ENCODE measurements at places on chromosomes 11 and 22.
A peak's percentile ranks its signal among the peaks of the same experiment; 100 is the strongest.

- peak; percentile 55 for DNase-seq
Measured at GRCh38 chr11:6022956-6023355, 7.6 kb downstream of the OR56A1 start.

- no peak for DNase-seq
Measured at GRCh38 chr11:109859045-109859724, 234.0 kb upstream of the ZC3H12C start.

DNA sequence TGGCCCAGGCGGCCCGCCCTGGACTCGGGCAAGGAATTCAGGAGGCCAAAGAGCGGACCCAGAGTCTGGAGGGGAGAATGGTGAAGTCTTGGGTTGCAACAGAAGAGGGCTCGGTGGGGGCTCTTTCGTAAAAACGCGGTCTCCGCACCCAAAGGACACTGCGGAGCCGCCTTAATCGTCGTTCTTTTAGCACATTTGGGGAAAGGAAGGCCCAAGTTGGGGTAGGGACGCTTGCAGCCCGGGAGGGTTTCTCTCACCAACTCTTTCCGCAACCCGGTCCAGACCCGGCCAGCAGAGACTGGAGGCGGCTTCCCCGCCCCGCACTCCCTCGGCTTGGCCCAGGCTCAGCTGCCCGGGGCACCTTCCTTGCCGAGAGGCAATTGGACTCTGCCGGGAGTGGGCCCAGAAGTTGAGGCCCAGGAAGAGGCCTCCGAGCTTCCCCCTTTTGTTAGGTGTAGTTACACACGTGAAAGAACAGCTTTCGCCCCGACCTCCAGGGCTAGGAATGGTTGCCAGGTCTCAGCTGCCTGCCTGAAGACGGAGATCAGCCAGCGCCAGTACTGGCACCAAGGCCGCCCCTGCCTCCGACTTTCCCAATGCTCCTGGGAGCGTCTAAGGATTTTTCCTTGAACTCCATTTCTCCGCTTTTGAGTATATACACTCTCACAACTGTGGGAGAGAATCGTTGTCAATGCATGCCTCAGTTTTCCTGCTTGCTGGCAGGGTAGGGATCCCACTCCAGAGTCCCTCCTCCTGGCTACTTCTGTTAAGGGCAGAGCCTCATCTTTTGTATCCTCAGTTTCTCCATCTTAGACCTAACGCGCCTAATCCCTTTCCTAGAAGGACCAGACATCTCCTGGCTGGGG lies 3.7 kb downstream of the ALX4 start:
- DNase-seq = no peak

DNA sequence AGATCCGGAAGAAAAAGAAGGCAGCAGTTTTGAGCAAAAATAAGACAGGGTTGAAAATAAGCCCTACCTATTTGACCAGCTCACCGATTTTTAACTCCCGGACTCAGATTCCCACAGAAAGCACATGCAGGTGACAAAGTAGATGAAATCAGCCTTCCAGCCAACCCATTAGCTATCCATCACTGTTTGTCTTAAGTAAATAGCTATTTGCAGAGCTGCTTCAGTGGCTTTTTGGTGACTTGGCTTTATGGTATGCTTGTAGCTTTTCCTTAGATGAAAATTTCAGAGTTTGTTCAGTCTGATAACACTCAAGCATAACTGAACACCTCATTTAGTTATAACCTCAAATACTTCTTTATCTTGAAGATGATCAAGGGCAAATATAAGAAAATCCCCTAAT lies 192.6 kb downstream of the HIPK3 start:
- DNase-seq = no peak

DNA sequence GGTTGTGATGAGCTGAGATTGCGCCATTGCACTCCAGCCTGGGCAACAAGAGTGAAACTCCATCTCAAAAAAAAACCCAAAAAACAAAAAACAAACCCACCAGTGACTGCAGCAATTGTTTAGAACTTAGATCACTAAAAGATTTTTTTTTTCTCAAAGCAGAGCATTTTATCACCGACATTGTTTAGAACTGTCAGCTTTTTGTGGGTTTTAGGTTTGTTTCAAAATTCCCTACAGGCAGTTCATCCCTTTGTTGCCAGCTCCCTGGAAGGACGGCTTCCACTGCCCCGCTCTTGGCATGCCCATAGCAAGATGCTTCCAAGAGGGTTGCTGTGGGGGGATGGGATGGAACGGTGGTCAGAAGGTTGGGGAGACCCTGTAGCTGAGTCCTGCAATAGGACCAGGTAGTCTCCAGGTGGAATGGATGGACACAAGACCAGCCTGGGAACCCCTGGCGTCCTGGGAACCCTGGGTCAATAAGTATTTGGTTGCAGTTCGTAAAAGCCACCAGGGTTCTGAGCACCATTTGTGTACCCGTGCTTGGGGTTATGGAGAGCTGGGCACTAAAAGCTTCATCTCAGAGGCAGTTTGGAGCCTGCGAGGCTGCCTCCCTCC lies 46.7 kb downstream of the TSPAN18 start:
- DNase-seq = no peak

DNA sequence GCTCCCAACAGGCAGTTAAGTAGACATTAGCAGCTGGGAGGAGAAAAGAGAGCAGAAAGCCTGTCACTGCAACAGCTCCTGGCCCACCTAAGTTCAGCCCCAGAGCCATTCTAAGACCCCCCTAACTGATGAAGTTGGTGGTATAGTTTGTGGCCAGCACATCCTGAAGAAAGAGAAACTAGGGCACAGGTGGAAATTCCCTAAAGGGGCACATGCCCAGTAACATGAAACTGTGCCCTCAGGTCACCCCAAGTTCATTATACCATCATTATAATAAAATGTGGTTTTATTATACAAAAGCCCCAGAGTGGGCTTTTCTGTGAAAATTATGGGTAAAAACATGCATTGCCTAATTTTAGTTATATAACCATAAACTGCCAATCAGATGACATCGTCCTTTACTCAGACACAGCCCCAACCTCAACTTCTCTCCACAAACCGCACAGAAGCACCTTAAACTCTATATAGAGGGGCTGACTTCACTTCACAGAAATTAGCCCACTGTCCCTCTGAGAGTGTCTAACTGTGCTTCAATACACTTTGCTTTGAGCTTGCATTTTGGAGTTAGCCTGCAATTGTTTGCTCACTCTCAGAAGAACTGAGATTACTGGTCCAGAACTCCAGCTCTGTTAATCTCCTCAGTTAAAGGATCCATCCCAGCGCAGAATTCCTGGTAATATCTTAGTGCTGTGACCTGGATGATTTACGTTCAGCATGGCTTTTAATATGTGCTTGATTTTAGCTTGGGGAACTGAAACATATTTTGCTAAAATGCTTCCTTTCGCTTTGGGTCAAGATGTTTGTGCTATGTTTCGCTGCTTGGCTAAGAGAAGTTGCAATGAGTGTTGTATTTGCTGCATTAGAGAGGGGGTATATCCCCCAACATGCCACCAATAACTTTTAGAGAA lies 1.8 kb upstream of the APOL3 start:
- peak; percentile 18 for DNase-seq

- no peak for DNase-seq
Measured at GRCh38 chr11:68053981-68054812, 15.4 kb downstream of the TCIRG1 start.

DNA sequence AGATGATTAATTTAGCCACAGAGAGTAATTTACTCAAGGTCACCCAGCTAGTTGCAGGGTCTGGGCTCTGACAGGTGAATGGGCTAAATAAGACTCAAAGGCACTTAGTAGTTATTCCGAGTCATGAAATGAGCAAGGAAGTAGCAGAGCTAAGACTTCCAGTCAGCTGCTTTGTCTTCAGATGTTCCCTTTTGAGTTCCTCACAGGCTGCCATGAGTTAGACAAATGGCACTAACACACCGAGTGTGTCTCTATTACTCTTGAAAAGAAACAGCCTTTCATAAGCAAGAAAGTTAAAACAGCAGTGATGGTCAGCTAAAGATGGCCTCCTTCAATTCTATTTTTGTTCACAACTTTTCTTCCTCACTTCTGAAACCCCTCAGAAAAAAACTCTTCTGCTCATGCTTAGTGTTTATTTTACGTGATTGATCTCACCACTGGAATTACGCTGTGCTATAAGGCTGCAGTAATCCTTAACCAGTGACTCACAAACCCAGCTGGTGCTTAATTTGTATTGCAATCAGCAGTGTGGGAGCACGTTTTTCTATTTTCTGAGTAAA lies 389.1 kb downstream of the AASDHPPT start:
- no peak for DNase-seq

- no peak for DNase-seq
Measured at GRCh38 chr11:77301510-77301909, at the start of gene GDPD4. Gene GDPD4, minus strand, starts transcription at chr11:77301686. Its CDS starts 16,549 bp downstream, at chr11:77285137.

DNA sequence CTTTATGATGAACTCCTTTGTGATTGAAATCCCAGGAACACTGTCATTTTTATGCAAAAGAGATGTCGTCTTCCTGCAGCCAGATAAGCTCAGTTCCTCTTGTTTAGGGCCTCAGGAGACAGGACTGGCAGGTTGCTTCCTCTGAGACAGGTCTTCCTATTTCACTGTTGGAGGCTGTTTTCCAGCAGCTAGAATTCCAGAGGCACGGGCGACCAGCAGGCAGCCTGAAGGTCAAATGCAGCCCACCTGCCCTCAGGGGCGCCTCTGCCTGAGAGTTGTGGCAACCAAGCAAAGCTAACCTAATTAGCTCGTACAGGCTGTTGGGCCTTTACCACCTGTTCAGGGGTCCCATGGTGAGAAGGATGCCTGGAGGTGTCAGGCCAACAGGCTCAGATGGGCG lies 22.3 kb downstream of the SLC6A5 start:
- no peak for DNase-seq

- DNase-seq = no peak
Measured at GRCh38 chr11:72254299-72254993, 10.5 kb upstream of the PHOX2A start.

Data from NAMALWA (cell line).